ENCODE measurements at places on chromosomes 6 and 20. TPM values are rescaled to one million over a fixed set of nuclear protein-coding genes. Genes with fewer than 3 reads are reported as not detected.
A peak's percentile ranks its signal among the peaks of the same experiment; 100 is the strongest.

DNA sequence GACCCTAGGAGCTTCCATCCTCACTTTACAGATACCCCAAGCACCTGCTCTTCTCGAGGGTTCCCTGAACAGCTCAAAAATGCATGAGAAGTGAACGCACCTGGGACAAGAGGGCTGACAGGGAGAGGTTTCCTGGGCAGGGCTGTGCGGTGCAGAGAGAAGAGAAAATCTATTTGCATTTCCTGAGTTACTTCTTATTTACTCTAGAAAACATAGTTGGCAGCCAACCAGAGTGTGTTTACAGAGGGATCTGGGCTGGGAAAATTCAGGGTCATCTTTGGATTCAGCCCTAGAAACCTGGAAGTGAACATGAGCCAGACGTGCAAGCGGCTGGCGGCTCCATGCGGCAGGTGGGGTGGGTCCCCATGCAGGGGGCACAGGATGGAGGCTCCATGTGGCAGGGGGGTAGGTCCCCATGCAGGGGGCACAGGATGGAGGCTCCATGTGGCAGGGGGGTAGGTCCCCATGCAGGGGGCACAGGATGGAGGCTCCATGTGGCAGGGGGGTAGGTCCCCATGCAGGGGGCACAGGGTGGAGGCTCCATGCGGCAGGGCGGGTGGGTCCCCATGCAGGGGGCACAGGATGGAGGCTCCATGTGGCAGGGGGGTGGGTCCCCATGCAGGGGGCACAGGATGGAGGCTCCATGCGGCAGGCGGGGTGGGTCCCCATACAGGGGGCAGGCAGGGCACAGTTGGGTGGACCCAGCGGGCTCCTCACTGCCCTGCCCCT, 342.0 kb downstream of the TAF4 start:
- no peak for DNase-seq

LINC00237 gene
- not detected for total RNA-seq

CLIC1 gene
- total RNA-seq, result 394 TPM

DNA sequence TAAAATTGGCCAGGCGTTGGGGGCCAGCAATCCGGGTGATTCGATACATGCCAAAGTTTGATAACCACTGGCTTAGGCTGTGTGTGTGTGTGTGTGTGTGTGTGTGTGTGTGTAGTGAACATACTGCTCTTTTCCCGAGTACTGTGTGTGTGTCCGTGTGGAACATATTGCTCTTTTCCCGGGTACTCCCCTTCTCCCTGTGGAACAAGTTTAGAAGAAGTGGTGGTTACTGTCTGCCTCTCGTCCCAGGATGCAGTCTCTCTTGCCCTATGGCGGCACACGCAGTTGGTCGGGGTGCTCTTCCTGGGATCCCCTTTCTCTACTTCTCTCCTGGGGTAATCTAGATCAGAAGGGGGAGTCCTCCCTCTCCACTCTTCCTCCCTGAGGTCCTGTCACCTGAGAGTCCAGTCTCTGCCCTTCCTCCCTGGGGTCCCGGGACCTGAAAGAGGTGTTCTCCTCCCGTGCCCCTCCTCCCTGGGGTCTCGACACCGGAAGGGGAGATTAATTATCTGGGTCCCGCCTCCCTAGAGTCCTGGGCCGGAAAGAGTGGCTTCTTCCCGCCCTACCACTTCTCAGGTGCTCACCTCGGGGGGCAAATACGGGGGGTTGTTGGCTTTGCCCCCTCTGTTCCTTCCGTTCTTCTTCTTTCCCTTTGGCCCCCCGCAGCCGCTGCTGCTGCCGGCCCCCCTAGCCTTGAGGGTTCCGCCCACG, 516 bp downstream of the GTPBP2 start:
- peak; percentile 37 for DNase-seq

MYLK4 gene
- 0.63 TPM for total RNA-seq

DNA sequence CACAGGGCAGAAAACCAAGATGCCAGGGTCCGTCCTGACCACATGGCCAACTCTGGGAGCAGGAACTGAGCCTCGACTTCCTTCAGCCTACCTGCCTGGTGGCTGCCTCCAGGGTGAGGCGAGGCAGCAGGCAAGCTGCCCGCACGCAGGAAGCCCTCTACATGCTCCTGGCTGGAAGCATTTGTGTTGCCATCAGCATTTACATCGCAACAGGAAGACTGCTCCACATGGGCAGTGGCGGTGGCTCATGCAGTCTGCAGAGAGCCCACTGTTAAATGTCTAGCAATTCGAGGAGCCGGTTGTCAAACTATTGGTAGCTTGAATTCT, 233.8 kb downstream of the SYNDIG1 start:
- no peak for DNase-seq

- DNase-seq, result no peak
Measured at GRCh38 chr6:52672412-52673025, 1.6 kb downstream of the TMEM14A start.

SPATS1 gene
- total RNA-seq, result not detected

ZSCAN23 gene
- 3.8 TPM for total RNA-seq

DAAM2 gene
- total RNA-seq, result 12.5 TPM

DNA sequence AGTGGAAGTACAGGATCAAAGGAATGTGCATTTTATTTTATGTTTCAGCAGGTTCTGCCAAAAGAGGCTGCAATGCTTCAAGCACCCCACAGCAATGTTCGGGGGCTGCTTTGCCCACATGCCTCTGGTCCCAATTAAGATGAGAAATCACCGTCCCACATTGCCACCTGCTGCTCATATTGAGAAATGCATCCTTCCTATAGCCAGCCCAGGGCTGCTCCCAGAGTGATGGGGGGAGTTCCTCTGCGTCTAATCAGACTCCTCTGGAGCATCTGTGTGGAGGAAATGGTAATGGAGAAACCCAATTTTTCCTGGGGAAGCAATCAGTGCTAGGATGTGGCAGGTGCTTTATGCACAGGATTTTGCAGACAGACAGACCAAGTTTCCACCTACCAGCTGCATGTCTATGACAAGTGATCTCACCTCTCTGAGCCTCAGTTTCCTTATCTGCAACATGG, 33.7 kb downstream of the PTGIS start:
- peak; percentile 60 for DNase-seq

HSPA12B gene
- 5.4 TPM for total RNA-seq

BMP6 gene
- total RNA-seq, result 7.3 TPM

DNA sequence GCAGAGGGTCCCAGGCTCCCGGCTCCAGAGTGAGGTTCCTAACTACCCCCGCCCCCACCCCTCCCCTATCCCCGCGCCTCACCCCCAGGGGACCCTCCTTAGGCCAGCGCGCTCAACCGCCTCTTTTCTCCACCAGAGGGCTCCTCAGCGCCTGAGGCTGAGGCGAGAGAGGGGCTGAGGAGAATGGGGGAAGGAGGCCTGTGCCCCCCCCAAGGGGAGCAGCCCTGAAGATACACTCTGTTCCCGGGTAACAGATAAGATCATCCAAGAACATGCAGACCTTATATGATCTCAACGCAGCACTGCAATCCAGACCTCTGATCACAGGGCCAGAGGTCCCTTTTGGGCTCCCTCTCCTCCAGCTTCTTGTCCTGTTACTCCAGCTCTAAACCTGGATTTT, 43.3 kb upstream of the MRPS10 start:
- DNase-seq, result no peak

CAGE1 gene
- total RNA-seq, result not detected

GRCh38 chr6:152380351-152380767, 256.8 kb downstream of the SYNE1 start:
- DNase-seq, result no peak
